GM20000 (cell line): ENCODE measurements at places on chromosomes 1 and 21.

- DNase-seq = peak; percentile 37
These were observed 223.0 kb downstream of the PLA2G4A start for GRCh38 chr1:187051618-187052232.

GRCh38 chr1:15932612-15933011 is 43.3 kb downstream of the ZBTB17 start:
- DNase-seq = no peak

- no peak for DNase-seq
These were observed 11.6 kb downstream of the CD160 start for GRCh38 chr1:145730900-145731299.

DNA sequence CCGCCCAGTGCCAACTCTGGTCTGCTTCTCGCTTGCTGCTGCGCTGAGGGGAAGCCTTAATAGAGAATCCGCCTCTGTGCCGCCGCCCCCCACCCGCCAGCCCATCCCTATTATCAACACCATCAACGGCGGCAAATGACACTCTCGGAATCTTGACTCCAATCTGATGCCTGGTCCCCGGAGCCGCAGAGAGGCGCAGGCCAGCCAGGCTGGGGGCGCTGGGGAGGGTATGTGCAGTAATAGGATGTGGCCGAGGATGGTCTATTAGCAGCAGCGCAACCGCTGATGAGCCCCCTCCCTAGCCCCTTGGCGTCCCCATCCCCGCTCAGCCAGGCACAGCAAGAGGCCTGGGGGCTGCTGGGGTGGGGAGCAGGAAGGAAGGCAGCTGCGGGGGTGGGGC is 15.1 kb upstream of the DMBX1 start:
- DNase-seq = no peak

DNA sequence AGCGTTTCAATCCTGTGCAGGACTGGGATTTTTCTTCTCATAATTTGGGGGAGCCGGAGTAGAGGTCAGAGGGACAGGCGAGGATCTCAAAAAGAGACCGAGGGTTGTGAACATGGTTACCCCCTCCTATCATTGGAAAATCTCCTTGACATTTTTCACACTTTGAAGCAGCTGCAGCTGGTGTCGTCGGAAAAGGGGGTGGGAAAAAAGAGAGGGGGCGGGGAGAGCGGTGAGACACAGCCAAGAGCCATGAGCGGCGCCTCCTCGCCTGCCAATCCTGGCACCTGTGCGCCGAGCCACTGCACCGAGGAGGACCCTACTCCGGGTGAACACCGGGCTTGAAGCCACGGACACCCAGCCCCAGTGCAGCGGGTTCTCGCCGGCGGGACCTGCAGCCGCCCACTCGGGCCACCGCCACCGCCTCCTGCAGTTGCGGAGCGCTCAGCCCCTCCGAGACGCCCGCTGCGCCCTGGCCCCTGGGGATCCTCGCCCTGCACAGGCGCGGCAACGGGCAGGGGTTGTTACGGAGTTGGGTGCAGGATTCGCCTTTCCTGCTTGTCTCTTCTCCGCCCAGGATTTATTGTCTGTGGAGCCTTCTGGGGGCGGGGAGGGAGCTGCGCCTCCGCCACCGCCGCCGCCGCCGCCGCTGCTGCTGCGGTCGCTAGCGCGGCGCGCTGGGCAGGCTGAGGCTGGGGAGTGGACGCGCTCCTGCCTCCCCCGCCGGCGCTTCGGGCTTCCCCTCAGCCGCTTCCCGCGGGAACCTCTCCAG is at the start of gene LRRC7:
Gene LRRC7 (plus strand): TSS at position 271 of the 769 bp plus-strand sequence. CDS start 718 bp downstream, outside the sequence.
- peak; percentile 29 for DNase-seq

DNA sequence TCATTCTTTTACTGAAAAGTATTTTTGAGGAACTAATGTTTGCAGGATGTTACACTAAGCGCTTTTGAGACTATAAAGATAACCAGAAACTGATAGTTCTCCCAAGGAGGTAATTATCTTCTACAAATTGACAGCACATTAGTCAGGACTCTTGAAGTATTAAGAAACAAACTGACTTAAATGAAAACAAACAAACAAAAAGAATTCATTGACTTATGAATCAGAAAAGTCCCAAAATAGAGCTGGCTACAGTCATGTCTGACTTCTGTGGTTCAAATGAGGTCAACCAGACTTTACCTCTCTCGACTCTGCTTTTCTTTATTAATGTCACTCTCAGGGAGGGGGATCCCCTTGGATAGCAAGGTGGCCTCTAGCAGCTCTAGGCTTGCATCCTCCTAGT is 296.8 kb downstream of the TPR start:
- DNase-seq = peak; percentile 34

DNA sequence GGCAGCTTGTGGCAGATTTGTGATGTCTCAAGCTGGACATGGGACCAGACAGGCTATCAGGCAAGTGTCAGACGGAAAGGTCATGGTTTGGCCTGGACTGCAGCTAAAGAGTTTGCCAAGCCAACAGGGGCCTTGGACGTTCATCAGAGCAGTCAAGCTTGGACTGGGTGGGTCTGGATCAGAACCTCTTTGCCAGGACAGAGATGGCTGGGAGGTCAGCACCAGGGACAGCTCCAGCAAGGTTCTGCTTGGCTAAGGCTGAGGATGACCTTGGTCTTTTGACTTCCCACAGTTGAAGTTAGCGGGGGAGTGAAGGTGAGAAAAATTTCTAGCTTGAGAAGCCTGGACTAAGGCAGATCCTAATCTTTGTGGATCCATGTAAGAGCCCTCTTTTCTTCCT is 68.1 kb downstream of the GRIK3 start:
- DNase-seq = no peak

- DNase-seq = no peak
These were observed 102.3 kb upstream of the ZNF648 start for GRCh38 chr1:182163821-182164223.

- DNase-seq = no peak
These were observed 20.4 kb upstream of the WARS2 start for GRCh38 chr1:119160866-119161265.

DNA sequence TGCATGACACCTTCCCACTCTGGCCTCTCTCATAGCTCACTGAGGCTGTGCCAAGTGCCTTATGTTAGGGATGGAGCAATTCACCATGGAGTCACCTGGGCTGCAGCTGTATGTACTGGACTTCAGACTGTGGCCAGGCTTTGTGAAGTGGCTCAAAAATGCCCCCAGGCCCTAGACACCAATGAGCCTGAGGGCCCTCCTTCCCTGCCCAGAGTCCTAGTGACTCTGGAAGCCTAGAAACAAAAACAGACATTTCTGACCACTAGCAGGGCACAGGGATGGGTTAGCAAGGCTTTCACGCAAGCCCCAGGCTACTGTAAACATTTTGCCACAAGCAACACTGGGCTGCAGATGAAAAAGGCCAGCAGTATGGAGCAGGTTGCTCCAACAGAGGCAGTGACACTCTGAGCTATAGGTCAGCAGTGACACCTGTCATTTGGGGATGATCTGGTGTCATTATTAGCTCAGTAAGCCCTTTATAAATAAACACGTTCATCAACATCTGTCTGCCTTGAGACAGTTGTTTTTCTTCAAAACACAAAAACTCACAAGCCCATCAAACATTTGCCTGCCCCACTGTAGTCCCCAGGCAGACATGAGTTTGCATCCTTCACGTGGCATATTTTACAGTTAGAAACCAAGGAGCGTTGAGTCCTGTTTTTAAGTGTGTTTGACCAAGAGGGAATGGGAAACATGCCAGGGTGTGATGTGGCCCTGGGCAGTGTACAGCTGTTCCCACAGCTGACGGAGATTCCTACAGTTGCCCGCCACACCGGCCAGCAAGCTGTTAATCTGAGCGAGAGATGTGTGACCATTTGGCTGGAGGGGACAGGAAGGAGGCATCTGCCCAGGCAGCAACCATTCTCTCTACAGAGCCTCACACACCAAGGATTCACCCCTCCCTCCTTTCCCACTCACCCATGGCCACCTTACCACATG is 66.8 kb downstream of the KCNN3 start:
- DNase-seq = no peak

DNA sequence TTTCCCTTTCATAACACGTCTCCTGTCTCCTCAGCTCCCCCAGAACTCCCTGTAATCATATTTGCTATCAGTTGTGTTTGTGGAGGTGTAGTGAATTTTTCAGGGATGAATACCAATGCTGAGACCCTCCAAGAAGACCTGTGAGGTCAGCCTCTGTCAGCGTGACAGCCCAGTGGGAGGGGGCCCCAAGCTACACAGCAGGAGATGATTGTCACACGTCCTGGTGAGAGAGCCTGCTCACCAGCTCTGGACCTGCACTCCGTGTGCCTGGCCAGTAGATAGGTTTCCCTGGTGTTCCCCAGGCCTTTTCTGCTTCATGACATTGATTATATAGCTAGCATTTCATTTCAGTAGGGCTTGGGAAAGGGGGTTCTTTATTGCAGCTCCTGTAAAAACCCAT is 421.5 kb downstream of the KIF26B start:
- no peak for DNase-seq

DNA sequence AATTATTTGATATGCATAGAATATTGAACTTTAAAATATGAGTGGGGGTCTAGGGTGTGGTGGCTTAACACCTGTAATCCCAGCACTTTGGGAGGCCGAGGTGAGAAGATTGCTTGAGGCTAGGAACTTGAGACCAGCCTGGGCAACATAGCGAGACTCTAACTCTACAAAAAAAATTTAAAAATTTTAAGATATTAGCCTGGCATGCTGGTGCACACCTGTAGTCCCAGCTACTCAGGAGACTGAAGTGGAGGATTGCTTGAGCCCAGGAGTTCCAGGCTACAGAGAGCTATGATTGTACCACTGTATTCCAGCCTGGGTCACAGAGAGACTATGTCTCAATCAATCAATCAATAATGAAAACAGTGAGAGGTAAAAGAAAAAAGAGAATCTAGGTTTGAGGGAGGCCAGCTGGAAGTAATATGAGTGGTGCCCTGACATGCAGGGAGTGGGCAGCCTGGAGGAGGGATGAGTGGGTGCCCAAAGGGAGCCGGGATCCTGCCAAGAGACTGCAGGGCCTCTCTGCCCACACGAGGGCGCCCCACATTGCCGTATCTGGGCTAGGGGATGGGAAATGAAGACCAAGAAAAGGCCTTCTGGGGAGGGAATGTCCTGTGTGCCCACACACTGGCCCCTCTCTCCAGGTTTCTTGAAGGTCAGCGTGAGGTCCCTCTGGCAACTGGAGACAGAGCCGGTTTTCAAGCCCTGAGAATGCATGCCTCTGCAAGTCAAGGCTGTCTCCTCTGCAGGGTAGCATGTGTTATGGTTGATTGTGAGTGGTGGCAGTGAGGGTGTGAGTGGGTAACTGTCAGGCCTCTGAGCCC is 93.9 kb upstream of the PPM1J start:
- peak; percentile 72 for DNase-seq

DNA sequence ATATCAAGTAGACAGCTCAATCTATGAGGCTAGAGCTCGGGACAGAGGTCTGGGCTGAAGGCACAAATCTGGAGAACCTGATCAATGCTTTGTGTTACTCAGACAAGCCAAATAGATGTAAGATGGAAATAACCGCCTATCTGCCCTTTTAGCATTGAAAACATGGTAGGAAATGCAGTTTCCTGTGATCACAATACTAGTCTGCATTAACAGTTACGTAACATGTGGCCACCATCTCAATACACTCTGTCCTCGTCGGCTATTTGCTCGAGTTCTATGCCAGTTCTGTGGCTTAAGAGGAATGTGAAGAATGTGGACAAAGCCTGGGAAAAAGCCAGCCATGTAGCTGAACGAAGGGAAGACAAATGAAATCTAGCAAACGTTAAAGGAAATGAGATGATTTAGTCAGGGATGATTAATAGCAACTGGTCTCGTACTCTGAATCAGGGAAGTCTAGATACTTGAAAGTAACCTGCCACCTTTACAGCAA is 73.3 kb downstream of the HSF2BP start:
- no peak for DNase-seq

- DNase-seq = no peak
These were observed 81.8 kb upstream of the PLXNA2 start for GRCh38 chr1:208326033-208326432.

GRCh38 chr1:16254263-16254928 is 17.4 kb upstream of the CPLANE2 start:
- DNase-seq = no peak

DNA sequence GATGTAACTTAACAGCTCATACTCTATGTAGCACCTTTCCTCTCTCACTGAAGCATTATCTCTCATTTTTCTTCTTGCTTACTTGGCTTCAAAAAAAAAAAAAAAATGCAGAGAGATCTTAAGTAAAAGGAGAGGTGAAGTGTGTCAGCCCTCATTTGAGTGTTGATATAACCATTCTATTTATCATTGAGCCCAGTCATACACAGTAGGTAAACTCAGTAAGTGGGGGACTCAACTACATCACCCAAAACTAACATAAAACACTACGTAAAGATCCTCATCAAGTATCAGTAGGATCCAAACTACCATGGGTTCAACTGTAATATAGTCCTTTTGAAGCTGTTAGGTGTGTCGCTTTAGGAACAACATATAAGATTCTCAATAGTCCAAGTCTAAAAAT is 8.2 kb downstream of the PNRC2 start:
- DNase-seq = no peak

GRCh38 chr1:181423301-181423918 is 59.9 kb upstream of the CACNA1E start:
- DNase-seq = peak; percentile 65

- DNase-seq = no peak
These were observed 18.6 kb upstream of the POU2F1 start for GRCh38 chr1:167202049-167202448.

DNA sequence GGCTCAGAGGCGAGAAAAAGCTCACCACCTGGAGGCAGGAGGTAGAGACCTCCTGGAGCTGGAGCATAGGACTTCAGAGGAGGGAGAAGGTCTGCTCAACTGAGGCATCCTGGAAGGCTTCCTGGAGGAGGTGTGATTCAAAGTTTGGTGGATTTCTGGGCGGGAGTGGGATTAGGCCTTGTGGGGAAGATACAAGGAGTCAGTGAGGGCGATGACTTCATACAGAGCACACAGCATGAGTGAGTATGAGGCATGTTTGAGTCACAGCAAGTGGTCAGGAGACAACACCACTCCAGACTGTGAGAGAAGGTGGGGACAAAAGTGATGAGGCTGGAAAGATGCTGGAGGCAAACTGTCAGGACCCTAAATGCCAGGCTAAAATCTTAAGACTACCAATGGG is 77.6 kb downstream of the MATN1 start:
- DNase-seq = no peak

GRCh38 chr1:66246351-66247269 is 287.3 kb upstream of the SGIP1 start:
- DNase-seq = no peak

GRCh38 chr1:101388904-101389546 is 152.2 kb downstream of the S1PR1 start:
- peak; percentile 30 for DNase-seq

DNA sequence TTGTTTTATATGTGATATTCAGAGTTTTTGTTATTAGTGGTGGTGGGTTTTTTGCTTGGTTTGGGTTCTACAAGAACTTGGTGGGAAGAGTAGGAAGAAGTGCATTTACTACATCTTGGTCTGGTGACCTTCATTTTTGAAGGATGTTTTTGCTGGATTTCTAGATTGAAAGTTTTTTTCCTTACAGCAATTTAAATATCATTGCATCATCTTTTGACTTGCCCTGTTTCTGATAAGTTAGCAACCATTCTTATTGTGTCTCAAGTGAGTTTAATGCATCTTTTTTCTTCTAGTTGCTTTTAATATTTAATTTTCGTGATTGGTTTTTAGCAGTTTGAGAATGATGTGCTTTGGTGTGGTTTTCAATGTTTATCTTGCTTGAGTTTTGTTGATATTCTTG is 447.7 kb downstream of the DISC1 start:
- no peak for DNase-seq

- DNase-seq = no peak
These were observed 42.8 kb upstream of the COL18A1 start for GRCh38 chr21:45362077-45362747.

GRCh38 chr1:156090840-156091188 is 8.5 kb upstream of the MEX3A start:
- peak; percentile 82 for DNase-seq

GRCh38 chr1:75099581-75099980 is 34.6 kb upstream of the LHX8 start:
- no peak for DNase-seq

- DNase-seq = no peak
These were observed 2.6 kb downstream of the FNDC5 start for GRCh38 chr1:32868085-32868484.
